ENCODE measurements at places on chromosomes 2 and 18. TPM values are rescaled to one million over a fixed set of nuclear protein-coding genes. Genes with fewer than 3 reads are reported as not detected.
A peak's percentile ranks its signal among the peaks of the same experiment; 100 is the strongest.

HNRNPA3 gene
- polyA plus RNA-seq = 93.7 TPM

SMYD1 gene
- polyA plus RNA-seq = 78.7 TPM

DNA sequence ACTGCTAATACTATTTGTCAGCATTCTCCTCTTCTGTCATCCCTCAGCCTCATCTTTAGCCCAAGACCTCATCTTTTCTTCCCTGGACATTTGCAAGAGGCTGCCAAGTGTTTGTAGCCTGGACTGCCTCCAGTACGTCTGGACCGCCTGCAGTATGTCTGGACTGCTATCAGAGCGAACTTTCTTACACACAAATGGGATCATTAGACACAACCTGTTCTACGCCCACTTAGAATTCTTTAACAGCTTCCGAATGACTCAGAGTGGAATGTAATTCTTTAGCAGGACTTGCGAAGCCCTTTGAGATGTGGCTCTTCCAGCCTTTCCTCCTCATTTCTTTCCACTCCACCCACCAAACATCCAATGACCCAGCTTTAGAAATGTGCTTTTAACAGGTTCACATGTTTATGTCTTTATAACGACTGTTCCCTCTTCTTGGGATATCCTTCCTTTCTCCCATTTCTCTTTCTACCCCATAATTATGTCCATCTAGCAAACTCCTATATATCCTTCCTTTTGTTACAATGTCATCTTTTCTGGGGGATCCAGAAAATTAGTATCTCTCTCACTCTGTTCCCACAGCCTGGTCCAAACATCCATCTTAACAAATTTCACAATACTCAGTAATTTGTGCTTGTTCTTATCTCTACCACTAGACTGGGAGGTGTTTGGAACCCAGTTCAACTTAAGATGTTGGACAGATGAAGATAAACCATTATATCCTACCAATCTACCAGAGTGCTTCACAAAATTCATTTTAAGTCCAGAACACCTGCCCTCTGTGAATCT, 171.3 kb upstream of the PGAP1 start:
- H3K27ac ChIP-seq = peak overlapping the region; percentile 64
- H3K4me1 ChIP-seq = no peaks in the 10 kb centered on the region
- H3K4me3 ChIP-seq = no peak overlapping the region
- peak; percentile 51 for DNase-seq
- H3K36me3 ChIP-seq = no peaks in the 10 kb centered on the region
- no peaks in the 10 kb centered on the region for H3K27me3 ChIP-seq

HOXD4 gene
- polyA plus RNA-seq = 0.13 TPM

ANKRD30BL gene
- polyA plus RNA-seq = not detected

GAREM1 gene
- polyA plus RNA-seq = 2.4 TPM

DNA sequence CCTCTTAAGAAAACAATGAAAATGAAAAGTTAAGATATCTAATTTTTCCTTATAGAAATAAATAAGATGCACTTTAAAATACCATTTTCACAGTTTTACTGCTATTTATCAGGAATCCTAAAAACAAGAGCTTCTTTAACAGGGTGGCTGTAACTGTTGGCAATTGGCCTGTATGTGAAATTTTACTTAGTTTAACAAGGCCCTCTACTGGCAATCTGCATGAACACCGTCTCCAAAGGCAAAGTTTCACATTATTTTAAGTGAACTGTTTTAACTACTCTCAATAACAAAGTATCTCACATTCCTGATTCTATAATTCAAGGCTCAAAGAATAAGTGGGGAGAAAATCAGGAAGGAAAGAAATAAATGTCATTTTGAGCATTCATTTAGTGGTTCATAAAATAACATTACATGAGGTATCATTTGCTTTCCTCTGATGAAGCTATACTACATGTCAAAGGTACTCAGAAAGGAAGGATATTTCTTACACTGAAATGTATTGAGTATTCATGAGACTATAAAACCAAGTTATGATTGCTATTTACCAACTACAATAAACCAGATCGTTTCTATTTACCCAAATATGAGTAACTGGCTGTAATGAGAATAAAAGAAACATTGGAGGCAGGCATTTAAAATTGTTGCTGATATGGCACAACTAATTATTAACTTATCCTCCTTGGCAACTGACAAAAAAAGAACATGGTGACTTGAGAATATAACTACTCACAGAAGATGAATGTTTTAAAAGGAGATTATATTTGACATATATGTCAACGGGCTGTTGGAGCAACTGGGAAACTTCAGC, 7.0 kb downstream of the NCKAP5 start:
- H3K36me3 ChIP-seq = no peaks in the 10 kb centered on the region
- peak; percentile 12 for DNase-seq
- no peak overlapping the region for H3K27ac ChIP-seq
- no peaks in the 10 kb centered on the region for H3K27me3 ChIP-seq
- H3K4me1 ChIP-seq = peaks cover 4% of the 10 kb centered on the region

GRCh38 chr18:5419601-5420000, 124.1 kb upstream of the ZBTB14 start:
- no peak overlapping the region for H3K27ac ChIP-seq
- no peaks in the 10 kb centered on the region for H3K36me3 ChIP-seq
- H3K4me1 ChIP-seq = no peaks in the 10 kb centered on the region
- no peaks in the 10 kb centered on the region for H3K27me3 ChIP-seq
- DNase-seq = no peak

LHCGR gene
- not detected for polyA plus RNA-seq

MYO7B gene
- 1.4 TPM for polyA plus RNA-seq

DNA sequence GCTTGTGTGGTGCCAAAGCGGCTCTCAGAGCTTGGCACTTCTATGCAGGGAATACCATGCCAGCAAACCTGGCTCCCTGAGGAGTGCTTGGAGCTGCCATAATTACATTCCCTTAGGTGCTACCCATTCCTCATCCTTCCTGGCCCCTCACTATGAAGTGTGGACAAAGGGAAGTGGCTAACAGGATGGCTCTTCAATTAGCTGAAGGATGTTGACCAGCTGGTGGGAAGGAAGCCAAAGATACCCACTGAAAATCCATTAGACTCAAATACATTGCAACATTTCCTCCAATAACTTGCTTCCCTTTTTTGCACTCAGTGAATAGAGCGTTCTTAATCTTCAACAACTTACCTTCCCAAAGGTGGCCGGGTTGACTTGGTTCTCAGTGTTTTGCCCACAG, 8.5 kb downstream of the RFX8 start:
- H3K27me3 ChIP-seq = no peaks in the 10 kb centered on the region
- peaks cover 18% of the 10 kb centered on the region for H3K4me1 ChIP-seq
- no peak for DNase-seq
- H3K4me3 ChIP-seq = no peak overlapping the region
- no peaks in the 10 kb centered on the region for H3K36me3 ChIP-seq

ZC3H8 gene
- 6.9 TPM for polyA plus RNA-seq

DNA sequence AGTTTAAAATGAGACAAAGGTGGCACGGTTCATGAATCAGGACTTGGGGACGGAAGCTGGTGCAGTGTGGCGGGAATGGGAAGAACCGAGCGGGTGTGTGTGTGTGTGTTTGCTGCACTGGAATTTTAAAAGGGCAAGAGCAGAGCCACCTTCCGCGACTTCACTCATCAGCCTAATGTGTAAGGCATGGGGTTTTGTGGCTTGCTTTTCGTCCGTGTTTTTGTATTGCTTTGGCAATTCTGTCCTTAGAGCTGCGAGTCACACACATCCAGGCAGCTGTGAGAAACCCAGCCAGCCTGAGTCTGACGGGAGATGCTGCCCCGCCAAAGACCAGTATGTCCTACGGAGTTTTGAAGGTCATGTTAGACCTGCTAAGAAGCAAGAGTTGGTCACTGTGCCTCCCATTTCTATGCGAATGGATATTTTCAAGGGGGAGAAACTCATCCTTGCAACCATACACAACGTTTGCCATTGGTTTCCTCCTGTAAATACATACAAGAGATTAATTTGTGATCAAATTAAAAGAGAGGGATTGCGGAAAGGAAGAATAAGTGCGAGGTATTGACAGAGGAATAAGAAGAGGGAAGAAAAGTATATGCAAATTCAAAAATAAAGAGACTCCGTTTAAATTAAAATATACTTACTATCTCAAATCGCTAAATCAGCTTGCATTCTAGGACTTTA, 665 bp upstream of the CACNB4 start:
- peaks cover 16% of the 10 kb centered on the region for H3K27me3 ChIP-seq
- H3K27ac ChIP-seq = no peak overlapping the region
- peaks cover 25% of the 10 kb centered on the region for H3K4me1 ChIP-seq
- peak overlapping the region; percentile 52 for H3K4me3 ChIP-seq

CPS1 gene
- polyA plus RNA-seq = 0.86 TPM

PDE6D gene
- 14.8 TPM for polyA plus RNA-seq

- peaks cover 46% of the 10 kb centered on the region for H3K4me1 ChIP-seq
- H3K27ac ChIP-seq = no peak overlapping the region
These were observed 45.7 kb upstream of the RAPH1 start for GRCh38 chr2:203580844-203581243.

- no peak overlapping the region for H3K4me3 ChIP-seq
- no peaks in the 10 kb centered on the region for H3K36me3 ChIP-seq
- no peak overlapping the region for H3K27ac ChIP-seq
- DNase-seq = no peak
These were observed 16.6 kb upstream of the CCNYL1 start for GRCh38 chr2:207694811-207695281.

ALK gene
- polyA plus RNA-seq = 0.01 TPM

DNA sequence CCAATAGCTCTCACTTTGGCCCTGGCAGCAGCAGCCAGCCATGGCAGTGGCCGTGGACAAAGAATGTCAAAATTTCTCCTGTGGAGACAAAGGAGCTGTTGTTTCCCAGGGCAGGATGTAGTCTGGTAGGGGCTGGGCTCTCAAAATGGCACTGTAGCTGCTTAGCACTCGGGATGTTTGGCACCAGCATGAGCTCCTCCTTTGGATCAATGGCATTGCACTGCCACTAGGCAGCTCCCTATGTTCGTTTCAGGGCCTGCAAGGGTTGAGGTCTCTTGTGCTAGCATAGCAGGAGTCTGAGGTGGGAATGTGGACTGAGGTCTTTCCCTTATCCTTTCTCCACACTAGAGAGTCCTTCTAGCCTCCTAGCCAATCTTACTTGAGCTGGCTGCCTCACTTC, 948.8 kb upstream of the FAM98A start:
- H3K36me3 ChIP-seq = no peaks in the 10 kb centered on the region
- H3K4me3 ChIP-seq = no peak overlapping the region
- no peak overlapping the region for H3K27ac ChIP-seq
- no peaks in the 10 kb centered on the region for H3K4me1 ChIP-seq
- no peak for DNase-seq

GRCh38 chr2:191363267-191363666, 118.1 kb downstream of the MYO1B start:
- H3K4me3 ChIP-seq = no peak overlapping the region
- peaks cover 55% of the 10 kb centered on the region for H3K36me3 ChIP-seq
- H3K4me1 ChIP-seq = peaks cover 4% of the 10 kb centered on the region
- H3K27ac ChIP-seq = no peak overlapping the region

- no peaks in the 10 kb centered on the region for H3K4me1 ChIP-seq
- no peaks in the 10 kb centered on the region for H3K27me3 ChIP-seq
- no peaks in the 10 kb centered on the region for H3K36me3 ChIP-seq
- no peak overlapping the region for H3K4me3 ChIP-seq
- H3K27ac ChIP-seq = no peak overlapping the region
- no peak for DNase-seq
These were observed 312.0 kb upstream of the ETAA1 start for GRCh38 chr2:67085146-67085545.

DNA sequence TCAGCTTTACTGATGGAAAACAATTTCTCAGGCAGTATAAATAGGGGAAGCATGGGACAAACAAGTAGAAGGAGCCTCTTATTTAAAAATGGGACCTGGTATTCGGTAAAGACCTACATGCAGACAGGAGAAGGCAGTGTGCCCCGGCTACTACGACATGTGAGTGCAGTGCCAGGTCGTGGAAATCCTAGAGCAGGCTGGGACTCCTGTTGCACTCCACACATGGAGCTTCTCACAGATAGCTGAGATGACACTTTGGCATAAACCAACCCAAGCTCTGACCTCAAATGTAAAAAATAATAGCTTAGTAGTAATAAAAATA, 885 bp upstream of the DSEL start:
- peak; percentile 16 for DNase-seq
- H3K4me3 ChIP-seq = peak overlapping the region; percentile 89
- H3K27me3 ChIP-seq = no peaks in the 10 kb centered on the region
- H3K27ac ChIP-seq = peak overlapping the region; percentile 88

TYMS gene
- 1.0 TPM for polyA plus RNA-seq

TMEM178A gene
- 0.58 TPM for polyA plus RNA-seq

C1GALT1C1L gene
- polyA plus RNA-seq = 0.48 TPM

- H3K27me3 ChIP-seq = no peaks in the 10 kb centered on the region
- H3K27ac ChIP-seq = no peak overlapping the region
- H3K36me3 ChIP-seq = no peaks in the 10 kb centered on the region
- DNase-seq = no peak
- H3K4me3 ChIP-seq = no peak overlapping the region
These were observed 28.4 kb upstream of the MALL start for GRCh38 chr2:110143982-110144381.

GRCh38 chr18:58027341-58027740, 16.7 kb upstream of the NEDD4L start:
- peaks cover 26% of the 10 kb centered on the region for H3K27me3 ChIP-seq
- no peak overlapping the region for H3K27ac ChIP-seq
- H3K36me3 ChIP-seq = no peaks in the 10 kb centered on the region

PROKR1 gene
- polyA plus RNA-seq = 0.06 TPM

DNA sequence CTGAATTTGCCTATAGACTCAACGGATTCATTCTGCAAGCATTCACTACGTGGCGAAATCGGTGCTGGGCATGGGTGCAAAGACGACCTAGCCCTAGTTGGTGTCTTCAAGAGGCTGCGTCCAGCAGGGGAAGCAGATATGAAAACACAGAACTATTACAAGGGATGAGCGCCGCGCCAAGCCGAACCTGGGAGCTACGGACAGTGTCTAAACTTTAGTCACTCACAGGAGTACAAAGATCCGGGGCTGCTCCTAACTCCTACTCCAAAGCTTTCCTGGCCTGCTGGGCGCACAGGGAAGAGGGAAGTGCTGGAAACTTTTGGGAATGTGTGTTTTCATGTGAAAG, 732 bp upstream of the ANXA4 start:
- DNase-seq = peak; percentile 53
- peaks cover 7% of the 10 kb centered on the region for H3K4me1 ChIP-seq
- H3K4me3 ChIP-seq = peak overlapping the region; percentile 89

DNA sequence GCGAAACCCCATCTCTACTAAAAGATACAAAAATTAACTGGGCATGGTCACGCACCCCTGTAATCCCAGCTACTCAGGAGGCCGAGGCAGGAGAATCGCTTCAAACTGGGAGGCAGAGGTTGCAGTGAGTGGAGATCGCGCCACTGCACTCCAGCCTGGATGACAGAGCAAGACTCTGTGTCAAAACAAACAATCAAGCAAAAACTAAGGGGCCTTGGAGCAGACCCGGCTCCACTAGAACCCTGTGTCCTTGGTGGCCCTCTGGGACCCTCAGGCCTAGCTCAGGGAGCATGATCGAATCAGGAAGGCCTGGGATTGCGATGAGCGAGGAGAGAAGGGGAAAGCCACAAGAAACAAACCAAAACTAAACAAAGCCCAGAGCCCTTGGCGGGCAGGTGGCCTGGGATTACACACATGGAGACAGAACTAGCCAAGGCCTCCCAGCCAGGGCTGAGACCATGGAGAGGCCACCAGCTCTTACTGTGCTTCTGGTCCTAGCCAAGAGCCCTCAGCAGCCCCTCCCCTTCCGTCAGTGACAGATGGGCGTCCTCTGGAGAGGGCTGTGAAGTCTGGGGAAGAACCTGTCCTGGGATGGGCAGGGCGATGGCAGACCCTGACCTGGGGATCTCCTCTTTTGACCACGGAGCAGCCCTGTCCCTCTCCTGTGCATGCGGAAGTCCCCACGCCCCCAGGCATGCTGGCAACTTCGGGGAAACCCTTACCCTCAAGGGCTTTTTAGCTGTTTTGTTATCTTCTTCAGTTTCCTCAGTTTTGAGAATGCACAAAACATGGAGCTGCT, 27.4 kb upstream of the CATIP start:
- H3K27me3 ChIP-seq = no peaks in the 10 kb centered on the region
- H3K4me1 ChIP-seq = peaks cover 7% of the 10 kb centered on the region
- no peak overlapping the region for H3K4me3 ChIP-seq
- no peak overlapping the region for H3K27ac ChIP-seq
- no peaks in the 10 kb centered on the region for H3K36me3 ChIP-seq

SP3 gene
- 11.6 TPM for polyA plus RNA-seq

MOGAT1 gene
- 0.51 TPM for polyA plus RNA-seq
